ENCODE measurements at places on chromosomes 16 and 17.
A peak's percentile ranks its signal among the peaks of the same experiment; 100 is the strongest.

- no peak for DNase-seq
Observed at GRCh38 chr17:8142887-8143580, 9.2 kb downstream of the PER1 start.

DNA sequence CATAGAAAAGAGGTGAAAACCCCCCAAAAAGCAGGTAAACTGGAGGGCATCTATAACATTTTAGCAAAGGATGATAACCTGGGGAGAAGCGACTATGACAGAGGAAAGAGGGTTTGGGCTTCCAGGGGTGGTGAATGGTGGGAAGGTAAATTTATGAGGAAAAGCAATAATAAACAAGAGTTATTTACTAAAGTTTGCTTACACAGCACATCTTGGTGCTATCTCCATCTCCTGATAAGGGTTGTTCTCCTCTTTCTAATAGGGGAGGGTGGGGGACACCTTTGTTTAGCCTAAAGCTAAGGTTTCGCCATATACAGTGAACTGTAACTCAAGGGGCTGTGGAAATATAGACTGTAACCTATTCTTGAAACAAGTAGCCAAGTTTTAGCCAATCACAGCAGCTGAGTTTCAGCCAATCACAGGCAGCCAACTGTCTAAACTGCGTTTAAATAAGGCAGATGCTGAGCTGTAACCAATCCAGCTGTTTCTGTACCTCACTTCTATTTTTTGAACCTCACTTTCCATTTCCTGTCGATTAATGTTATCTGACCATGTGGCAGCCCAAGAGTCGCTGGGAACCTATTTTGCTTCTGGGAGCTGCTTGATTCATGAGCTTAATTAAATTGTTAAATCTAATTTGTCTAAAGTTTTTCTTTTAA, 191.8 kb downstream of the MAP2K6 start:
- no peak for DNase-seq

GRCh38 chr17:56735842-56736241, 97.9 kb downstream of the C17orf67 start:
- DNase-seq: no peak

DNA sequence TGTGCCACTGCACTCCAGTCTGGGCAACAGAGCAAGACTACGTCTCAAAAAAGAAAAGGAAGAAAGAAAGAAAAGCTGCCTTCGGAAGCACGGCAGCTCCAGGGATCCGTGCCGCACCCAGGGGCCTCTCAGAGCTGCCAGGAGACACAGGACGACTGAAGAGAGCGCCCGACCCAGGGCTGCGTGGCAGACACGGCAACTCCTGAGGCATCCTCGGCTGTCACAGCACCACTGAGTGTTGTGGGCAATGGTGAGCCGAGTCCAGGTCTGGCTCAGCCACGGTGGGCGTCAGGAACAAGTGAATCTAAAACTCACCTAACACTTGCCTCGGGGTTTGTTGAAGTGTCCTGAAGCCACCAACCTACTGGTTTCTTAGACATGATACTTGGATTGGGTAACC, 28.8 kb downstream of the PDIA2 start:
- no peak for DNase-seq

DNA sequence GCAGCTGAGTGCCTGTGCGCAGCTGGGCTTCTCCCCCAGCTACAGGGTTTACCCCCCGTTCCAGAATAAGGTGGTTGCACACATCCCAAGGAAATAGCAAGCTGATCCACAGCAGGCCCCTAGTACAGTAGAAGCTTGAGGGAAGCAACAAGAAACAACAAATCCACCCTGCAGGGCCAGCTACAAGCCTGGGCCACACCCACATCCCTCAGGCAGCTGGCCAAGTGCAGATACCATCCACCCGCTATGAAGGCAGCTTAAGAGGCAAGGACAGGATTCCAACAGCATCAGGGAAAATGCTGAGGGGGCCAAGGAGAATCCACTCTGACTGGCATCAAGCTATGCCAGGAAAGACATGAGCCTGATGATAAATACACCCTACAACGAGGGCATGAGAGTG, 66.9 kb upstream of the RCVRN start:
- DNase-seq: no peak

- DNase-seq: no peak
Observed at GRCh38 chr16:77581706-77582105, 140.6 kb upstream of the NUDT7 start.

- no peak for DNase-seq
Observed at GRCh38 chr17:80152081-80152702, 5.3 kb upstream of the EIF4A3 start.

DNA sequence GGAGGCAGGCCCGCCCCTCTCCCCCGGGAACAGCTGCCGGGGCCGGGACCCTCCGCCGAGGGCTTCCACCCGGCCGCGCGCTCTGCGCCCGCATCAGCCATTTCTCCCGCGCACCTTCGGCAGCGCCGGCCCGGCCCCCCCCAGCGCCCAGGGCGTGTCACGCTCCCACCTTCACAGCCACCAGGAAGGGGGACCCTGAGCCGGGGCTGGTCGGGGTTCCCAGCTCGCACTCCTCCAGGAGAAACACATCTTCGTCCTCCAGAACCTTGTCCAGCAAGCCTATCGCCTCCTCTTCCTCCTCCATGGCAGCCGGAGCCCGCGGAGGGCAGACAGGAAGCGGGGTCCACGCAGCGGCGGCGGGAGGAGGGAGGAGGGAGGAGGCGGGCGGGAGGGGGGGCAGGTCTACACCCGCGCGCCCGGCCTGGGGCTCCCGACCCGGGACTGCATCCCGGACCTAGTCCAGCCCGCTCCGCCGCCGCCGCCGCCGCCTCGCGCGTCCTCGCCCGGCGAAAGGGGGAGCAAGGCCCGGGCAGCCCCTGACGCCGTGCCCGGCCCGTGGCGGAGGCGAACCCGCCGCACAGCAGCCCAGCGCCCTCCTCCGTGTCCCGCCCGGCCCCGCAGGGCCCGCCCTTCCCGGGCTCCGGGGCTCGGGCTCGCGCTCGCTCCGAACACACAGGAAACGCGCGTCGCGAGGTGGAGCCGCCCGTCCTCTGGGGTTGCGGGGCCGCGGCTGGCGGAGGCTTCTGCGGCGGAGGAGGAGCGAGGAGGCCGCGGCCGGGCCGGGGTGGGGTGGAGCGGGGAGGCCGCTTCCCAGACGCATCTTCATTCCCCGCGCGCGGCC, 70.8 kb downstream of the ABR start:
- DNase-seq: peak; percentile 69

DNA sequence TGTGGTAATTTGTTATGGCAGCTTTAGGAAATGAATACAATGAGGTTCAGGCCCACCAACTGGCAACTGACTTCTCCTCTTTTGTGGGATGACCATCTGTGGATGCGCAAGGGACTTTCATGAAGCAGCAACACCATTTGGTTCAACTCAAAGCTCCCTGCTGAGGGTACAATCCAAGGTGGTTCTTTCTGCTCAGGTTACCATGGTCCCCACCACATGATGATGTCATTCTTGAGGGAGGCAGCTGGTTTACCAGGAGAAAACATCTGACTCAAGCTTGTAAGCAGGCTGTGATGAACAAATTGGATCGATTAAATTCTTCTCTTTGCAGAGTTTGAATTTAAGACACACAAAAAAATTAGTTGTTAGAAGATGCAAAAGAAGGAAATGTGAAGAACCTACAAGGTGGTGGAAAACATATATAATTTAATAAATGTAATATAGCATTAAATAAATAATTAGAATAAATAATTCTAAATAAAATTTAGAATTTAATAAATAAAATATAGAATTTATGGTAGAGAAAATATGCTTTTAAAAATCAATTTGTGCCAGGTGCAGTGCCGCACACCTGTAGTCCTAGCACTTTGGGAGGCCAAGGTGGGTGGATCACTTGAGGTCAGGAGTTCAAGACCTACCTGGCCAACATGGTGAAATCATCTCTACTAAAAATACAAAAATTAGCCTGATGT, 67.6 kb upstream of the ANKFN1 start:
- no peak for DNase-seq

DNA sequence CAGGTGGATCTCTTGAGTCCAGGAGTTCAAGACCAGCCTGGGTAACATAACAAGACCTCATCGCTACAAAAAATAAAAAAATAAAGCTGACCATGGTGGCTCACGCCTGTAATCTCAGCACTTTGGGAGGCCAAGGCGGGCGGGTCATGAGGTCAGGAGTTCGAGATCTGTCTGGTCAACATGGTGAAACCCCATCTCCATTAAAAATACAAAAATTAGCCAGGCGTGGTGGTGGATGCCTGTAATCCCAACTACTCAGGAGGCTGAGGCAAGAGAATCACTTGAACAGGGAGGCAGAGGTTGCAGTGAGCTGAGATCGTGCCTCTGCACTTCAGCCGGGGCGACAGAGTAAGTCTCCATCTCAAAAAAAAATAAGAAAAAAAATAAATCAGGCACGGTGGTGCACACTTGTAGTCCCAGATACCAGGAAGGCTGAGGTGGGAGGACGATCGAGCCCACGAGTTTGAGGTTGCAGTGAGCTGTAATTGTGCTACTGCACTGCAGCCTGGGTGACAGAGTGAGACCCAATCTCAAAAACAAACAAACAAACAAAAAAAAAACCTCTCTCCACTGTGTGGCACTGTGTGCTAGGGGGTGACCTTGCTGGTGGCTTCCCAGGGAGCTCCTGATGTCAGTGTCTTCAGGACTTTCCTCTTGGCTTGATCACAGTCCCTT, 19.8 kb upstream of the MAPK3 start:
- DNase-seq: peak; percentile 39

GRCh38 chr16:12958366-12958765, 57.0 kb downstream of the SHISA9 start:
- DNase-seq: no peak

GRCh38 chr16:26709175-26709574, 357.6 kb upstream of the C16orf82 start:
- DNase-seq: no peak

- DNase-seq: no peak
Observed at GRCh38 chr17:73013816-73014663, 78.4 kb downstream of the SLC39A11 start.

- peak; percentile 7 for DNase-seq
Observed at GRCh38 chr17:39002991-39003715, 36.0 kb upstream of the FBXO47 start.

DNA sequence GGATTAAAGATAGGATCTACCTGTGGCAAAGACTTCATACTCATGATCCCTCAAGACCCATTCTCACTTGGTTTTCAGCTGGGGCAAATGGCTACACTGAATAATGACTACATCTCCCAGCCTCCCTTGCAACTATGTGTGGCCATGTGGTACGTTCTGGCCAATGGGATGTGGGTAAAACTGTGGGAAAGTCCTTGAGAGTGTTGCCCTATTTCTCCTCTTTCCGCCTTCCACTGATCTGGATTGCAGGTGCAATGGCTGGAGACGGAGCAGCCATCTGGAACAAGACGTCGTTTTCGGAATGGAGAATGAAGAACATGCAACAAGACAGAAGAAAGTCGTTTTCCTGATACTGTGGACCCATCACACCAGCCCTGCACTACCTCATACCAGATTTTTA, 48.5 kb downstream of the HAPSTR1 start:
- DNase-seq: no peak

GRCh38 chr16:16020291-16020690, 70.9 kb downstream of the ABCC1 start:
- no peak for DNase-seq

DNA sequence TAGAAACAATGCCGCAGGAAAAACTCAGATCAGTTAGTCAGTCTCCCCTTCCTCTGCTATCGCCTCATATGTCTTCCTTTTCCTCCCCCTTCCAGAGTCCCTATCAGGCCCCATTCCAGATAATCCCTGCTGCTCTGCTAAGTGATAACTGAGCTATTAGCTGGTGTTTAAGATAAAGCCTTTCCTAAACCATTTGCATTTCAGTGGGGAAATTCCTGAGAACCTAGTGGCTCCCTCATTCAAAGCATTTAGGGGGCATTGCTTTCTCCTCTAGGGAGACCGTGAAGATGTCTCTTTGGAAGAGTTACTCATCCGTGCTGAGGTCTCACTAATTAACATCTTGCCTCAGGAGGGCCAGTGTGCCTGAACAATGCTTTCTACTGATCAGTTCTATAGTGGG, 401.6 kb downstream of the NPIPA7 start:
- no peak for DNase-seq

DNA sequence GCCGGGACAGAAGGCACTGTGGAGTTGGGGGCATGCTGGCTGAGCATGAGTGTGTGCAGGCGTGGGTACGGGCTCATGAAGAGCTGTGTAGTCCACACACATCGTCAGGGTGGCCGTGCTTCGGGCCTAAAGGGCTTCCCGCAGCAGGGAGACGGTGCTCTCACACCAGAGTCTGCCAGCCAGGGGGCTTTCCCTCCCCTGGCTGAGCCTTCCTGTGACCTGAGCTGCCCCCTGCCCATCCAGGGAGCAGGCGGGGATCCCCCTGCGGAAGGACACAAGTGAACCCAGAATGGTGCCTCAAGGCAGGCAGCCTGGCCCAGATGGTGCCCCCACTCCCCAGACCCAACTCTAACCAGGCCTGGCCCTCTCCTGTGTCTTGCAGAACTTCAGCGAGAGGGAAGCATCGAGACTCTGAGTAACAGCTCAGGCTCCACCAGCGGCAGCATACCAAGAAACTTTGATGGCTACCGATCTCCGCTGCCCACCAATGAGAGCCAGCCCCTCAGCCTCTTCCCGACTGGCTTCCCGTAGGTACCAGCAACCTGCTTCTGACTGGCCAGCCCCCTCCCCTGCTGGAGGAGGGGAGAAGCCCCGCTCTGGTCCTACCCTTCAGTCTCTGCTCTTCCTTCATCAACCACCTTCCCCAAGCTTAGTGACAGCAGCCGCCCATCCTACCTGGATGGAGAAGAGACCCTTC, 7.9 kb upstream of the TBX2 start:
- no peak for DNase-seq

DNA sequence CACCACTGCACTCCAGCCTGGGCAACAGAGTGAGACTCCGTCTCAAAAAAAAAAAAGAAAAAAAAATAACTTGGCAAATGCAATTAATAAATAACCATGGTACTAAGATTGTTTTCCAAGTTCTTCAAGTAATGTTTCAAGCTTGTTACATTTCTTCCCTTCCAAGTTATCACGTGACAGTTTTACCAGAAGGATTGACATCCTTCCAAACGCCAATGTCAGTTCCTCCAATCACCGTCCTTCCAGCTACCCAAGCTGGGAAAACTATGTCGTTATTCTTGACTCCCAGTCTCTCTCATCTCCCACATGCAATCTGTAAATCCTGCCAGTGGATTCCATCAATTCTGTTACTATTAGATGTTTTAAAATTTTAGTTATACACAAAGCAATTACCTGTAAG, 3.9 kb upstream of the PHAF1 start:
- DNase-seq: no peak

DNA sequence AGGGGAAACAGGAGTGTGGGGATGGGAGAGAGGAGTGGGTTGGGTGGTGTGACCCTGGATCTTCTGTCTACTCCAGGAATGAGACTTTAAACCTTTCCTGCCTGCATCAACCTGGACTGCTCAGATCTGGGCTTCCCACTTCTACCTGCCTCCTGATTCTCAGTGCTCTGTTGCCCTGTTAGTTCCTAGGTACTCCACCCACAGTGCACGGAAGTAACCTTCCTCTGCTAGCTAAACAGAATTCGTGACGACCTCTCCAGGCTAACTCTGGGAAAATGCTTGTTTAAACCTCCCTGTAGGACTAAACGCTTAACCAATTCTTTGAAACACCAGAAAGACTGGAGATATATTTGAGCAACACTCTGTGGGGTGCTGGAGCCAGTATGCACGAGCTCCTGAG, 83.4 kb upstream of the CLEC3A start:
- DNase-seq: no peak

- no peak for DNase-seq
Observed at GRCh38 chr17:8359769-8360168, 16.7 kb downstream of the KRABD2 start.

Data from effector memory CD8-positive, alpha-beta T cell (primary cell).